Right cardiac atrium (tissue), 5 donors: ENCODE measurements at places on chromosomes 12 and 14. TPM values are rescaled to one million over a fixed set of nuclear protein-coding genes. Genes with fewer than 3 reads are reported as not detected.

DNA sequence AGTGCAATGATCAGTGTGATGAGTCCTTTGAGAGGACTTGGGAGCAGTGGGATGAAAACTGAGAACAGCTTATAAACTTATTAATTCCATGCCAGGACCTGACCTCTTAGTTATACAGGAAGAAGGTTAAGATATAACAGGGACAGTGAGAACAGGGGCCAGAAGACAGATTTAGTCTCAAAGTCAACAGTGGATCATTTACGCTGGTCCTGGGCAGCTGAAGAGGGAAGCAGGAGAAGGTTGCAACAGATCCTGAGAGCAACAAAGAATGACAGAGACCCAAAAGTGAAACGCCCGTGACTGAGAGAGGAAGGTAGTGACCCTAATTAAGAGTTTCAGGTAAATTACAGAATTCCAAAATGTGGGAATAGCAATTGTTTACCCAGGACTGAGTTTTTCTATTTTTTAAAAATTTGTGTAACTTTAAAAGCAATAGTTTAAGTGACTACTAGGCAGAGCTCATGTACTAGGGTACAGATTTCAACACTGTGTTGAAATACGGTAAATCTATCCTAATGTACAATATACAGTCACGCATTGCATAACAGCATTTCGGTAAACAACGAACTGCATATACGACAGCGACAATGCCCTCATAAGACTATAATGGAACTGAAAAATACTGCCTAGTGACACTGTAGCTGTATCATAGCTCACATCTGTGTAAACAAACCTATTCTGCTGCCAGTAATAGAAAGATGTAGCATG lies 77.7 kb upstream of the GNPNAT1 start:
- no peak for DNase-seq

- peak; percentile 72 for DNase-seq
These were observed 16.8 kb upstream of the MYL2 start for GRCh38 chr12:110937104-110937641.

- no peak for DNase-seq
These were observed 26.1 kb upstream of the ANP32D start for GRCh38 chr12:48446161-48446776.

Gene SNX6
- 47.2 TPM for total RNA-seq
